ENCODE measurements at places on chromosomes 1 and 21.

DNA sequence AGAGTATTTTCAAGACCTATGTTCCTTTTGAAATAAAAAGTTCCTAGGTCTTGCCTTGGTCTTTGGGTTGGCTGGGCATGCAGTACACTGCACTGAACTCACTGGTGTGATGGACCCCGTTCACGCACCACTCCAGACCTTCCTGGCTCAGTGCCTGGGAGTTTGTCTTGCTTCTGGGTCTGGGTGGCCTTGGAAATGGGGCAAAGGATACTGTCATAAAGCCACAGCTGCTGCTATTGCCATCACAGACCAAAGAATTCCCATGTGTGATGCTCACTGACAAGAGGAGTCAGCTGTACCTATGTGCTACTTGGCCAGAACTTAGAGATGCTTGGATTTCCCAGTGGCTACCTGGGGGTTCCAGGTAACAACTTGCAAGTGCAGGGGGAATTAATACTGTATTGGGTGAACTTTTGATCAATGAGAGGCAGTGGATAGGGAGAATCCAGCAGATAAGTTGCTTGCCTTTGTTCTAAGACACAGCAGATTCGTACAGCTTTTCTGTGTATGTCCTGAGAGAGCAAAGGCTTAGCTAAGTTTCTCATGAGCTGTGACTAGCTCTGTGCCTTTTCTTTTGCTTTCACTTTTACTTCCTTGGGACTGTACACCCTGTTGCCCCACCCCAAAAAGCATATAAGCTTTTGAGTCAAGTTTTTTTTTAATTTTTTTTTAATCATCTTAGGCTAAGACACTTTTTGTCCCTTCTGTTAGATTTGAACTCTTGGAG lies 115.3 kb downstream of the RUNX1 start:
- no peak for DNase-seq

- DNase-seq, result no peak
These were observed 3.1 kb downstream of the NUAK2 start for GRCh38 chr1:205318231-205318991.

DNA sequence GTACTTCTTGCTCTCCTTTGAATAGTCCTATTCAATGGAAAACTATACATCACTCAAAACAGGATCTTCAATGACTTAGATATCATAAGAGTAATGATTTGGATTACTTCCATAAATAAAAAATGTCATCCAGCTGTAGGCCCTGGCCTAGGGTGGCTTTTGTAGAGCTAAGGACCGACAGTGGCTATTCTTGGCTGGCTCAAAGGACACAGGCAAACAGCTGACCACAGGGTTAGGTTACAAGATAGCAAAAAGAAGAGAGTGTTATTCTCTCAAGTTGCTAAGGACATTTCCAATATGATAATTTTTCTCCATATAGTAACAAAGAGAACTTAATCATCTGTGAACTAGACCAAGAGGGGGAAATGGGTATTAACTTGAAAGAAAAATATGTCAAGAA lies 495.1 kb downstream of the PLPP3 start:
- no peak for DNase-seq

DNA sequence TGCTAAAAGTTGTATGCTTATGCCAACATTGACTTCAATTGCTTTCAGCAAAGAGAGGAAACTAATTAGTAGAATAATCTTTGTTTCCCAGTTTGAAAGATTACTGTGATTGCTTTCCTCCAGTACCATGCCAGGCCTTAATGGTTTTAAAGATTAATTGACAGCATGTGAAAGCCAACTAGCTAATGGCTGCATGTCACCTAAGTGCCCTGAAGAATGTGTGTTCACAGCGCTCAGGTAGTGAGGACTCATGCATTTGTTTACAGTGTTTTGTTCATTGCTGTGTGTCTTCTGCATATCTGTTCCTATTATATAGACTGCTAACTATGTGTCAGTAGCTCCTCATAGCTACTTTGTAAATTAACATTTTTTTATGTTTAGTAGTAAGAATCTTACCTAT lies 335.6 kb downstream of the LRRIQ3 start:
- no peak for DNase-seq
